Pulmonary artery endothelial cell (primary cell): ENCODE measurements at places on chromosomes 16 and 17. TPM values are rescaled to one million over a fixed set of nuclear protein-coding genes. Genes with fewer than 3 reads are reported as not detected.

GRCh38 chr16:27929818-27930217 lies 133.7 kb downstream of the GSG1L start:
- no peak for DNase-seq

DNA sequence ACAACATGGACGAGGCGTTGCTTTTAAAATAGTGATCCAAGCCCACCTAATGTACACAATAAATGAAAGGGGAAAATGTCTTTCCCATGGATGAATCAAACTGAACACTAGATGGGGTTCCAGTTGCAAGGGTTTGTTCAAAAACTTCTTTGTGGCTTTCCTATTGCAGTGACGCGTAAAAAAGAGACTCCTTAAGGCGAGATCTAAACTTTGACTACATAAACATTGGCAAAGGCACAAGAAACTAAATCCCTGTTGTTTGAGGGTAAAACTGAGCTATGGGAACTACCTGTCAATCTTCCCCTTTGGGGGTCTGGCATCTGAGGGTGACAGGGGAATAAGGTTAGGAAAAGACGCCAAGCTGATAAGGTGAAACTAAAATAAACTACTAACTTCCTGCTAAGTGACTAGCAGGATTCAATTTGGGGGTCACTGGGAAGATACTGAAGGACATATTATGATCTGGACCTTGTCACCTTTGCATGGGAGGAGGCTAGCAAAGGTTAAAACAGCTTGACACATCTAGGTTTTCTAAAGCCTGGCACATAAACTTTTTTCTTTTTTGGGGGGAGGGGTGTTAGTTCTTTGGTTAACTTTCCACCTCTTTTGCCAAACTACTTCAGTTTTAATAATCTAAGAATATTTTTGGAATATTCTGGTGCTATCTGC lies 4.7 kb downstream of the SALL1 start:
- DNase-seq: no peak

DNA sequence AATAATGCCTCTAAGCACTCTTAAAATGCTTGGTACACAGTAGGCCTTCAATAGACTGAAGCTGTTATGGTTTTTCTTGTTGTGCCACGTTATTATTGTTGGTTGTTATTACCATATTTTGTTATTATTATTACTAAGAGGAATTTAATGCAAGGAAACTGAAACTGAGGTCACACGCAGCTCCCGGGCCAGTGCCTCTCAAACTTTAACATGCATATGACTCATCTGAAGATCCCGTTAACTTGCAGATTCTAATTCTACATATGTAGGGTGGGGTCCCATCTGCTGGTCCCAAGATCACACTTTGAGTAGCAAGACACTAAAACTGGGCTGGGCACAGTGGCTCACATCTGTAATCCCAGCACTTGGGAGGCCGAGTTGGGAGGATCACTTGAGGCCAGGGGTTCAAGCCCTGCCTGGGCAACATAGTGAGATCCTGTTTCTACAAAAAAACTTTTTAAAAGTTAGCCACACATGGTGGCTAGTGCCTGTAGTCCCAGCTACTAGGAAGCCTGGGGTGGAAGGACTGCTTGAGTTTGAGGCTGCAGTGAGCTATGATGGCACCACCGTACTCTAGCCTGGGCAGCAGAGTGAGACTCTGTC lies 888 bp downstream of the ACSM5 start:
- no peak for DNase-seq

PSME3IP1 gene
- total RNA-seq: 67.7 and 79.1 TPM in 2 replicates

DNA sequence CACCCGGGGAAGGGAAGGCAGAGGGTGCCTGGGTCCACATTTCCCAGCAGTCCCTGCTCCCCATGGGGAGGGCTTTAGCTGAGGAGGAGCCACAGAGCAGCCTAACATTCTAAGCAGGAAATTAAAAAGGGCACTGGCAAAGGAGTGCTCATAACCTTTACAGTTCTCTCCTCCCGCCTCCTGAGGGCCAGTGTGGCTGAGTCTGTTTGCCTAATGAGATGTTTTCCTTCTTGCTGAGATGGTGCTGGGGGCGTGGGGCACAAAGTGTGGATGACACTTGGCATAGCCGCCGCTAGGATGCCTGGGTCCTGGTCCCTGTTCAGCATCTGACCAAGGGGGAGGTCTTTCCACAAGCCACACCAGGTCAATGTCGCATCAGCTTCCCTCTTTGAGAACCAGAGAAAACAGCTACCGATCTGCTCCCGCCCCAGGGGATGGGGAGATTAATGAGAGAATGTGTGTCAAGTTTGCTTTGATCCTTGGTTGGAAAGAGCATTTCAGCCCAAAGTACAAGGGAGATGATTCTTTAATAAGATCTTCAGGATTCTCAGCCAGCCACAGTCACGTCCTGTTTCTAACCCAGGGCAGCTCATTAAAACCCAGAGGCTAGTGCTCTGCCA lies 5.8 kb downstream of the KIF18B start:
- DNase-seq: no peak
